ENCODE measurements at places on chromosomes 3 and 15.

DNA sequence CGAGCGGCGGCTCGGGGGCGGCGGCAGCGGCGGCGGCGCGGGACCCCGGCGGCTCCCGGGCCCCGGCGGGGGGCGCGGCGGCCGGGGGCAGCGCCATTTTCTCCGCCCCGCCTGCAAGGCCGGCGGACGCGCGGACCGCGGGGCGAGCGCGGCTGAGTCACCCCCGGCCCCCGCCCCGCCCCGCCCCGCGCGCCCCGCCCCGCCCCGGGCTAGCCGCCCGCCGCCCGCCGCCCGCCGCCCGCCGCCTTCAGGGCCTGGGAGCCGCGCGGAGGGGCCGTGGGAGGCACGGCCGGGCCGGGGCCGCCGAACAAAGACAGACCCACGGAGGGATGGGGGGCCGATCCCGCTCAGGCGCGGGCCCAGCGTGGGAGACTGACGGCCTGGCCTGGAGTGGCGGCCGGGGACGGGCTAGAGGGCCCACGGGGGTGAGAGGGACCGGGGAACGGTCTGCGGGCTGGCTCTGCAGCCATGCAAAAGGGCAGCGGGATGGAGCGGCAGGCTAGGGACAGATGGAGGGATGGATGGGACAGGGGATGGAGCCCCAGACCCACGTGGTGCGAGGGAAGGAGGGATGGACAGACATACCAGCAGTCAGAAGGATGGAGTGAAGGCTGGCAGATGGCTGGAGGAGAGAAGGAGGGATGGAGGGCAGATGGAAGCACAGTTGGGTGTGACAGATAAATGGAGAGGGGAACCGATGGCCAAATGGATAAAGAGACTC lies at the start of gene EIF4E3:
Gene EIF4E3 (minus strand): TSS at position 132 of the 721 bp plus-strand sequence. CDS start 35 bp downstream, at position 97.
- peak; percentile 69 for DNase-seq

GRCh38 chr3:156175570-156175969 lies 55.2 kb downstream of the KCNAB1 start:
- no peak for DNase-seq

DNA sequence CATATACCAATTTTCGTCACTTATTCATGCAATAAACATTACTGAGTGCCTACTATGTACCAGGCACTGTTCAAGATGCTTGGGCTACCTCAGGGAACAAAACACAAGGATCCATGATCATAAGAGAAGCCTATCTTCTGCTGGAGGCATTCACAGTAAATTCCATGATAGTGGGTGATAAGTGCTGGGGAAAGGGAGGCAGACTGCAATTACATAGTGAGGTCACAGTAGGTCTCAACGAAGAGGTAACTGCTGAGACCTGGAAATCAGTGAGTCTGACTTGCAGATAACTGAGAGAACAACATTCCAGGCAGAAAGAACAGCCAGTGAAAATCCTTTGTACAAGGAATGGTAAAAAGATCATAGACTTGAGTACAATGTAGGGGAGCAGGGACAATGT lies 33.6 kb downstream of the RAF1 start:
- DNase-seq, result no peak

GRCh38 chr3:23762214-23762613 lies 43.5 kb upstream of the UBE2E1 start:
- no peak for DNase-seq

- no peak for DNase-seq
These were observed 41.7 kb downstream of the APH1B start for GRCh38 chr15:63319065-63319464.

- no peak for DNase-seq
These were observed 34.9 kb downstream of the CP start for GRCh38 chr3:149186721-149187120.

DNA sequence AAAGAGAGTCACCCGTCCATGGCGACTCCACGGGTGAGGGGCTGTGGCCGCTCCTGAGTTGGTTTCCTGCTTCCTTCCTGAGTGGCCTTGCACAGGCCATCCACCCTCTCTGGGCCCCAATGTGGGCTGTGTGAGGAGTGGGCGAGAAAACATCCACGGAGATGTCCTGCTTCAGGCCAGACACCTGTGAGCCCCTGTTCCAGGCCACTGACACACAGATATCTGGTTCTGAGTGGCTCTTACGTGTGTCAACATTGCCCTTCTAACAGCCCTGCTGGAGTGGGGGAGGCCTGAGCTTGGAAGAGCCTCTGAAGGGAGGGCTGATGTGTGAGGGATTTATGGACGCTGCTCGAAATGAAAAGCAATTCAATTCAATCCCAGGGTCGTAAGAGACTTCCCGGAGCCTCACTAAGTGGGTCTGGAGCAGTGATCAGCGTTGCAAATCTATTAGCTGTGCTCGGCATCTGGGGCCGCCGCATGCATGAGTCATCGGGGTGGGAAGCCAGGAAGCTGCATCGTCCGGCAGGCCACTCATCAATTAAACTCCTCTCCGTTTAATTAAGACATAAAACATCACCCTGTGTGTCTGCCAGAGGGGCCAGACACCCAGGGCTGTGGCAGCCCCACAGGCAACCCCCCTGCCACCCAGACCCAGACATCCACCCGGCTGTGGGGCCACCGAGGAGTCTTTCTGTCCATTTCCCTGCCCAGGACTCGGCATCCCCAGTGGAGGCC lies 20.0 kb upstream of the PRR23E start:
- DNase-seq, result peak; percentile 62

DNA sequence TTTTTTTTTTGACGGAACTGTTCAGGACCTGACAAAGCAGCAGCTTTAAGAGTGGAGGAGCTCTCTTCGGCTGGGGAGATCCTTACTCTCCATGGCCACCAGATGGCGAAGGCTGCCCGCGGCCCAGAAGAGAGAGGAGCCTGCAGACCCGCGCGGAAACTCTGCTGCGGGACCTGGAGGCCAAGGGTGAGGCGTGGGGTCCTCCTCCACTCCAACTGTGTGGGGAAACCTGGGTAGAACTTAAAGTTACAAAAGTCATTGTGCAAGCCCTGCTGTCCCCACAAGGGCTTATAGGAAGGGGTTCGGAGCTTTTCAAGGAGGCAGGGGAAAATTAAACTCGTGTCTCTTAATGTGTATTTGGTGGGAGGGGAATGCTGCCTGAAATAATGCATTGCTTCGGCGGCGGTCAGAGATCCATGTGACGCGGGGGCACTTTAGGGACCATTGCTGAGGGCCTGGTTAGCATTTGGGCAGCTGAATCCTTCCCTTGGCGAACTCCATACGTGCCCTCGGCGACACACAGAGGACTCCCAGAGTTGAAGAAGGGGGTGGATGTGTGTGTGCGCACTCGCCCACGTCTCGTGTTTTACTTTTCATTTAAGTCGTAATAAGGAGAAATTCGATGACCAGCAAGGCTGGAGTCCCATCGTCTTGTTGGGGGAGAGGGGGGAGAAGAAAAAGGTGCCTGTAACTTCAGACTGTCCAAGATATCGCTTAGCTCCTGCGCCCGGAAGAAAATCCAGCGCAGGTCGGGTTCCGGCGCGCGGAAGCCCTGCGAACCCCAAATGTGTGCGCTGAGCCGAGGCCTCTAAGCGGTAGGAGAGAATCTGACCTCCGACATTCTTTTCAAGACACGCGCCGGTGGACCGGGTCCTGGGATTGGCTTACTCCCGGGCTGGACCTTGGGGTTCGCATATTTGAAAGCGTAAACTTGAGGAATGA lies 9.7 kb downstream of the EOMES start:
- DNase-seq, result peak; percentile 76

- DNase-seq, result no peak
These were observed 58.4 kb downstream of the TP63 start for GRCh38 chr3:189689625-189690024.

All from RWPE1 (cell line).